HT1080 (cell line): ENCODE measurements at places on chromosomes 12 and 14.

DNA sequence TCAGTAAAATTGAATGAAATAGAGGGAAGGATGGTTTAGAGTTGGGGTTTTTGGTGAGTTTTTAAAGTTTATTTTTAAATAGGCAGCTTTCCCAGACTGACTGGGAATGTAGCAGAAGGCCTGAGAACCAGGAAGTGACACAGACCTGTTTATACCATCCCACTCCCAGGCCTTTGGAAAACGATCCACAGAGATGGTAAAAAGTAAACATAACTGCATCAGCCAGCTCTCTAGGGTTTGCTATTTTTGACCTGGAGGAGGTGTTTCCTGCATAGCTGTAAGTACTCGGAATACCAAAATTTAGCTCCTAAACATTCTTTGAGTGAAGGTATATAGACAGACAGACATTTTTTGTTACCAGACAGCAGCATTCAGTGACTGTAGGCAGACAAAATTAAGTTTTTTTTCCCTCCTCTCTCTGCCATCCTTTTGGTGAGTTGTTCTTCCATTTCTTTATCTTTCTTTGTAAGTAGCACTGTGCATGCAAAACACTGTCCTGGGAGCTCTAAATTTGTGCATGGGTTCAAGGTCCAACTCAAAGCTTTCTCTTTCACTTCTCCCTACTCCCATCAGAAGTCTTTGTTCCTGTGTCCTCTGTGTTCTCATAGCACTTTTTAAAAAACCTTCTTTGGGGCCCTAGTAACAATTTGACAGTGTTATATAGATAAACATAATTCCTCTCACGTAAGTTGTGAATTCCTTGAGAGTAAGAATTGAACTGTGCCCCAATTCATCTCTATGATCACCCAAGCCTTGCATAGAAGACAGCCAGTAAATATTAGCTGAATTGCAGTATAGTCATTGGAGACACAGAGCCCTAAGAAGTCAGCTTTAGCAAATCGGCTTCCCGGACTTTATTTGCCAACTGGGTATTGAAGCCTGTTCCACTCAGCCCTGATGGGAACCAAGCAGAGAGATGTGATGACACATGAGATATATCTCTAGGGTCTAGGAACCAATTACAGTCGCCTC lies 37.4 kb downstream of the SUSD6 start:
- peak; percentile 86 for DNase-seq

DNA sequence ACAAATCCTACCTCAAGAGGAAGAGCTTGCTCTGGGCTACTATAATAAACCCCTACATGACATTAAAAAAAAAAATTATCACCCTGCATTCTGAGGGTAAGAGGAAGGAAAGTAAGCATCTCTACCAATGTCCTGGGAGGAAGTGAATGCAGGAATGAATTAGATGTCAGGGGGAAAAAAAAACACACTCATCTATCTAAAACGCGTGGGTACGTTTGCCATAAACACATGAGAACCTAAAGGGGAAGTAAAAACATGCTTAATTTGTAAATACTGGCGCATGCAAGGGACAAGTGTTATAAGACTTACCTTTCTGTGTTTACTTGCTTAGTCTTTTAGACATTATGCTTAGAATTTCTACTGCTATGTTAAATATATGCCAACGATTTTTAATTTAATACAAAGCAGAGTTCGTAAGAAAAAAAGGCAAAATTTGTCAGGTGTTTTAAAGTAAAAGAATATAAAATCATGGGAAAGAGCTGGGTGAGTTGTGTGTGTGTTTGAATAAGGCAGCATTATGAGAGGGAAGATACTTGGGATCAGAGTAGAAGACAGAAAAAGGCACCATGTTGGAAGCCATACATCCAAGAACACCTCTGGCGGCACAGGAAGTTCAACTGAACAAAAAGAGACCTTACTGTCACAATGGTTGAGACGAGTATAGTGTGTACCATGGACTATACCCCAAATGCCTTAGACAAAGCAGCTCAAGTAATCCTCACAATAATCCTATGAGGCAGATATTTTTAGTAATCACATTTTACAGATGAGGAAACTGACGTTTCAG lies 1.5 kb downstream of the TMED8 start:
- DNase-seq = no peak

- DNase-seq = no peak
These were observed 210.4 kb upstream of the NUDT4 start for GRCh38 chr12:93167331-93167730.

- no peak for DNase-seq
These were observed 34.4 kb downstream of the WBP11 start for GRCh38 chr12:14768823-14769405.

DNA sequence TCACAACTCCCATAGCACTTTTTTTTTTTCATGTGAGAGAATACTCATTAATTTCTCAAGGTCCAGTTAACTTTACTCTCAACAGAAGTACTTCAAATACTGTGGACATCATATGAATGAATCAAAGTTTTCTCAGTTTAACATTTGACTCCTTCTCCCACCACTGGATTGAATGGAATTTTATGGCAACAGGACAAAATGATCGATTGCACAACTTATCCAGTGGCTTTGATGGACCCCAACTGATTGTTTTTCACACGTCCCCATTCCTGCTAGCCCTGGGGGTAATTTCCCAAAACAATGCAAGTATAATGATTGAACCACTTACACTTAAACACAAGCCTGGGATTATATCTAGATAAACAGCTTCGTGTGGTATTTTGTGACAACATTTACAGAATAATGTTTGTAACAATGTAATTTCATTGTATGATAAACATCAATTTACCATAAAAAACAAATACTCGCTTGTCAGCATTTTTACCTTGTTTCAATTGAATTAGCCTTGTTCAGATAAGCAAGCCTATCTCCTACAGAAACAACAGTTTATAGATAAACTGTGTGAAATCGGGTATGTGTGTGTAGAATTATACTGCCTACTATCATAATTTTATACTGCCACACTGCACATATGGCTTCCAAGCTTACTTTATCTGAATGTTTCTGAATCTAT lies 60.9 kb downstream of the SOX5 start:
- DNase-seq = no peak
